Stimulated activated CD8-positive, alpha-beta memory T cell treated with anti-CD3 and anti-CD28 coated beads, Interleukin-7, amount 100 ng/mL, for 1 hour (primary cell): ENCODE measurements at places on chromosomes 11 and 22.

DNA sequence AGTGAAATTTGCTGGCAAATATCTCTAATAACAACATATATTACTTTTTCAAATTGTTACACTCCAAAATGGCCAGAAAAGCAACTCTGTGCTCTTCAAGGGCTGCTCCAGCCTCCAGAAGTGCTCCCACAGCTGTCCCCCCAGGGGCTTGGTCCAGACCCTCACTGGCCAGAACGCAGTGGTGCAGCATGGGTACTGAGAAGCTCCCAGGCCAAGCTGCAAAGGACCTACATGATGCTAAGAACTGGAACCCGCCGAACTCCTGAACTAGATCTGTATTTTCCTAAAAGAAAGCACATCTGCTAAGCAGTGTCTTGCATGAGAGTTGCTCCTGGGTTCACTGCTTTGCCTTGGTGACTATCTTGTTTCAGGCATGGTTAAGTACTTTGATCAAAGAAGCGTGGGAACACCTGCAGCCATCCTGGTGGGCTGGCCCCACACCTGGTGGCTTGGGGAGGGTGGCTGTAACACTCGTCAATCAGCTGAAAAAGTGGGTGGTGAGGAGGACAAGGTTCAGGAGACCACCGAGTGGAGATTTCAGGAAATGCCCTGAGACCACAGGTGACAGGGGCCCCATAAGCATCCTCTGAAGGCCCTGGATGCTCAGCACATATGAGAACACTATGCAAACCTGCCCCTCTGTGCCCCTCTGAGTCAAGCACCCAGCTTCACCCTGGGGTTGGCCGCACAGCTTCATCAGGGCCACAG, 72.7 kb upstream of the PITPNB start:
- no peak for DNase-seq

GRCh38 chr11:66741153-66741552, 12.1 kb upstream of the SPTBN2 start:
- no peak for DNase-seq

DNA sequence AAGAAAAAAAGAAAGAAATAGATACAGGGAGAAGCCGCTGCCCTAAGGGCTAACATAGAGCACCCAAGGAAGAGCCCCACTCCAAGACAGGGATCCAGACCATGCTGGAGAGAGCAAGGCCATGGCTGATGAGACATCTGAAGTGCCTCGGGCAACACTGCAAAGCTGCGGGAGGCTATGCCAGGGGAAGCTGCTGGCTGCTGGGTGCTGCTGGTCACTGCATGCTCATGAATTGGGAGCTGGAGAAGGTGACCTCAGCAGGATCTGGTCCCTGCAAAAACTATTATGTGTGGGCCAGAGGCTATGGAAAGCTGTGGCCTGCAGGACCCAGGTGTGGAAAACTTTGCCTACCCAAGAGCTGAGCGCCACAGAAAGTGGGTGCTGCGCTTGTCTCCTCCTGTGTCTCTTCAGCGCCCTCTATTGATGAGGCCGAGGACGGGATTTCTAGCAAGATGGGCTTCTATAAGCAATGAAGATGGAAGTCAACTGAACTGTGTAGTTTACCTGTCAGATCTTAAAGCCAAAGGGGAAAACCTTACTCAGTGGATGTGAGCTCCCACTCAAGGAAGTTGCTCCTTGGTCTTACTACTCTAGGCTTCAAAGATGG, 17.3 kb upstream of the SLC29A2 start:
- DNase-seq, result peak; percentile 42

GRCh38 chr11:91698845-91699244, 525.8 kb upstream of the FAT3 start:
- no peak for DNase-seq

GRCh38 chr11:101128571-101129202, 926 bp downstream of the PGR start:
- no peak for DNase-seq

GRCh38 chr11:126755526-126755925, 245.0 kb downstream of the KIRREL3 start:
- DNase-seq, result no peak

DNA sequence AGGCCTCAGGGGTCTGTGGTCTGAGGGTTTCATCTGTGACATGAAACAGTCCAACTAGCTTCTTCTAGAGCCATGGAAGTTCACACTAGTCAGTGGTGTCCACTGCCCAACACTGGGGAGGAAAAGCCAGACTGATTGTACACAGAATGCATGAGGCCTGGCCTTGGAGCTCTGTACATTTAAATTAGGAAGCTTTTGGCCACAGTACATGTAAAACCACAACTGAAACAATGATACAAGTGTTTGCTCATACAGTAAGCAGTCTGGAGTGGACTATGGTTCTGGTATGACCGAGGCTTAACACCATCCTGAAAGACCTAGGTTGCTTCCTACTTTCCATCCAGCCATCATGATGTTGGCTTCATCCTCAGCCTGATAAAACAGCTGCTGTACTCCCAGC, 73.8 kb upstream of the SESN3 start:
- no peak for DNase-seq

GRCh38 chr11:94787801-94788200, 19.6 kb downstream of the AMOTL1 start:
- DNase-seq, result no peak

- DNase-seq, result no peak
These were observed 62.4 kb upstream of the ALKBH3 start for GRCh38 chr11:43818220-43818619.

GRCh38 chr22:19980766-19981165, 35.9 kb downstream of the ARVCF start:
- no peak for DNase-seq
